AG08395 (cell line): ENCODE measurements at places on chromosomes 1 and 21.

DNA sequence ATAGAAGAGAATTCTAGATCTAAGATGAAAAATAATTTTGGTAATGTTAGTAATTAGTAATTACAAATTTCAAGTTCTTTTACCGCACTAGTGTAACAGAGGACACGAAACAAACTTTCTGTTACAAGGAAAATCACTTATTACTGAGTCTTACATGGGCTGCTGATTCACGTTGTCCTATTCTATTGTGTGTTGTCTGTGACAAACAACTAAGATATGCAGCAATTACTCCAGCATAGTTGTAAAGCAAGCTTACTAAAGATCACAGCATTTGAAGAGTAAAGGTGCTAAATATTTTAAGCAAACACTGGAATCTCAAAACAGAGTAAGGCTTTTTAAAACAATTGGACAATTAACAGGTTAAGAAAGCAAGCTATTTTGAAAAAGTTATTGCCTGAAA lies 502.3 kb downstream of the KCNT2 start:
- DNase-seq: no peak

DNA sequence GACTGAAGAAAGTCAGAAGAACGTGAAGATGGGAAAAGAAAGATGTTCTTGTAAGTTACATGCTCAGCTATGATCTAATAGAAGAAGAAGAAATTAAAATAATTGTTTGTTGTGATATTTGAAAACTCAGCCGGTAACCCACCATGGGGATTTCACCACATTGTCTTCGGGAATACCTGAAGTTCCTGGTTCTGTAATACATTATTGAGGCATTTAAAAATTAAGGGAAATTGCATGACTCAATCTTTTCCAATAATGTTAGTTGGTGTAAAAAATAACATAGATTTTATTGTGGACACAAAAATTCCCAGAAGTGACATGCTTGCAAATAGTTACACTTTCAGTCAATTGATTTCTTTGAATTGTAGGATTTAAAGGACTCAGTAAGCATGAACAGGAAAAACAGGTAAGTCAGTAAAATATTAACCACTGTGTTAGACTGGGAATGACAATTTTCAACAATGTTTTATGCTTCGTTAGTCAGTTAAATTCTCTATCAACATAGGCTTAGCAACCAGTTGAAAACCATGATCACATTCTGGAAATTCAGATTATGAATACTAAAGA lies 745.1 kb downstream of the LTN1 start:
- DNase-seq: no peak

DNA sequence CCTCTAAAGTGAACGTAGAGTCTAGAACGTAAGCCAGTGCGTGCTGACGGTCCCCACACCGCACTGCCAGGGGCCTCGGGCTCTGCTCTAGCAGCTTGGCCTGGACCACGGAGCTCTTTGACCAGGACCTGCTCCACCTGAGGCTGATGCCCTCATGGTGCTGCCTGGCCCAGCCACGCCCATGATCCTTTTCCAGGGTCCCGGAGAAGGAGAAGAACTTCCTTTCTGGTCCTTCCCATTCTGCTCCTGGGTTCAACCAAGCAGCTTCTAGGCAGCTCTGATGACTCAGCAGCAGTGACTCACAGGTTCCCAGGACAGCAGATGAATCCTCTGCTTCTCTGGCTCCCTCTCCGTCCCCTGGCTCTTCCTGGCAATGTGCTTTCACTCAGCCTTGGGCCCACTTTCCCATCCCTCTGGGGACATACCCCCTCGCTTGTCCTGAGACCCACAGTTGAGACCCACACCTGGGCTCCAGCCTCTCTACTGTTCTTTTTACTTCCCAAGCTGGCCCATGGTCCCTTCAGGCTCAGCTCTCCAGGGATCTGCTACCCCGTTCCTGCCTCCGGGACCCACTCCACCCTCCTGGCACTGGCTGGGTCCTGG lies 246.3 kb upstream of the RAB4A start:
- peak; percentile 96 for DNase-seq

DNA sequence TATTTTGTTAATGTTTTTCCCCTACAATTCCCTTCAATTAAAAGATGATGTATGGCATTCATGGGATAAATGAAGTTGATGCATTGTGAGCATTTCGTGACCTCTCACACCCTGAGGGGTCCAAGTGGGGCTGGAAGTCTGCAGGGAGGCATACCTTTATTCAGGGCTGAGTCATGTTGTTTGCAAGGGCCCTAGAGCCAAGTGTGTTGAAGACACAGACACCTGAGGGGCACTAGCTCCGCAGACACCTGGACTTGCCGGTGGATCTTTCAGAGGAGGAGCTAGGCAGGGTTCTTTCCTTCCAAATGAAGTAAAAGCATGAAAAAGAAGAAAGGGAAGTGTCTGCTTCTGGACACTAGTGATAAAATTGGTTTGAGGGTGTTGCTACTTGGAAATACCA lies 57.0 kb upstream of the RGS7 start:
- DNase-seq: no peak

DNA sequence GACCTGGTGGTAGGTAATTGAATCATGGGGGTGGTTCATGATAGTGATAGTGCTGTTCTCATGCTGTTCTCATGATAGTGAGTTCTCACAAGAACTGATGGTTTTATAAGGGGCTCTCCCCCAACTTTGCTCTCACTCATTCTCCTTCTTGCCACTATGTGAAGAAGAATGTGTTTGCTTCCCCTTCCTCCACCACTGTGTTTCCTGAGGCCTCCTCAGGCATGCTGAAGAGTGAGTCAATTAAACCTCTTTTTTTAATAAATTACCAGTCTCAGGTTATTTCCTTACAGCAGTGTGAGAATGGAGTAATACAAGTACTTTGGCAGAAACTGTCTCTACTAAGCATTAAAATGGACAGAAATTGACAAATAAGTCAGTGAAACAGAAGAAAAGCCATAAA lies 21.6 kb downstream of the RAB3GAP2 start:
- DNase-seq: no peak

GRCh38 chr1:41305576-41306363 lies 55.5 kb upstream of the FOXO6 start:
- no peak for DNase-seq

DNA sequence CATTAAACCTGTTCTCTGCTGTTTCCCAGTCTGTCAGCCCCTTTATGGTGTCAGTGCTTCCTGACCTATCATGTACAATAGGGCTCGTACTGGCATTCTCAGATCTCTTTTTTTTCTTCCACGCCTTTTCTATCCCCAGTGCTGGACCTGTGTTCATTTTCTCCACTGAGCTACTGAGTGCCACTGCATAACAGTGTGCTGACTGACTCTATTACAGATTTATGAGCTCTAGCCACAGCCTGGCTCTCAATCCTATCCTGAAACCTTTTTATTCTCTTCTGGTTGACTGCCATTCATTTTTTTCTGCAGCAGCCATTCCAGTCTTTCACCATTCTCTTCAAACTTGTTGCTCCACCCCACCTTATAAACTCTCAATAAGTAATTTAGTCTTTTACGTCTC lies 59.6 kb upstream of the MACF1 start:
- no peak for DNase-seq

DNA sequence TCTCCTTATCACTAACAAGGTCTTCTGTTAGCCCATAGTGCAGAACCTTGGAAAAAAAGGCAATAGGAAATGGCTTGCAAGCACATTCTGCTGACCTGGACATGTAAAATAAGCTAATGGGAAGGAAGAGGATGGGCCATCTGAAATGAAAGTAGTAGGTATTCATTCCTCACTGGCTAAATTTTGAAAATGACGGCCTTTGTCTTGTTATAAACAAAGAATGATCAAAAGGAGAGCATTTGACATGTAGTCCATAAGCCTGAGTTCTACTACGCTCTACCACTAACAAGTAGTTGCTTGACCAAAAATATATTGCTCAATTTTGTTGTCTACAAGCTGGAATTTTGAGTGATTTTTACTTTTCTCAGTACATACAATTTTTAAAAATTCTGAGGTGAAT lies 75.6 kb downstream of the TBX15 start:
- no peak for DNase-seq

DNA sequence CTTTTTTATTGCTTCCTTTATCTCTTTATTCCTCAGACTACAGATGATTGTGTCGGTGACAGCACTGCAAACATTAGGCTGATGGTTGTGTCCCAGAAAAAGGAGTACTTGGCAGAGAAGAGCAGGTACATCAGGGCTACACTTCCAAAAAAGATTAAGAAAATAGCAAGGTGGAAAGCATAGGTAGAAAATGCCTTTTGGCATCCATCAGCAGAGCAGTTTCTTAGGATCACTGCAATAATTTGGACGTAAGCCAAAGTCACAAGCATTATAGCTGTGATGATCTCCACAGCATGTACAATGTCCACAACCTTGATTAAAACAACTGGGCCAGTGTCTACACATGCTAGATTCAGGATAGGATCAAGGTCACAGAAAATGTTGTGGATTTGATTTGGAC lies 5.9 kb downstream of the OR6K2 start:
- DNase-seq: no peak

- no peak for DNase-seq
Measured at GRCh38 chr1:2594001-2594640, 7.5 kb downstream of the PRXL2B start.

DNA sequence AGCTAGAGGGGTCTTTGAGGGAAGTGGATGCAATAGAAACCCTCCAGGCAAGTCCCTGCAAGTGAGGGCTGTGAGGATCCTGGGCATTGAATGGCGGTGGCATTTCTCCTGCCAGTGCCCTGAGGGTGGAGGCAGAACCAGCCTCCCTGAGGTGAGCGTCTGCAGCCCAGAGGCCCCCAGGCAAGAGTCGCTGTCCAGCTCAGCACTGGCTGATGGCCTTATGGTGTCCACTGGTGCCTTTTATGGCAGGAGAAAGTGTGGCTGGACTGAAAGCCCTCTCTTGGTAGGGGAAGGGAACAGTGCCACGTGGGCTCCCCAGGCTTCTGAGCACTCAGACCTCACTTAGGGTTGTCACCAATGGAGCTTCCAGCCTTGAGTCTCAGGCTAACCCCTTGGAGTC lies 77.3 kb downstream of the SH3BGR start:
- no peak for DNase-seq

- DNase-seq: peak; percentile 44
Measured at GRCh38 chr1:186304982-186305949, 69.8 kb downstream of the TPR start.
